ENCODE measurements at places on chromosomes 2 and 18.

GRCh38 chr2:197878792-197879191 lies 74.4 kb downstream of the PLCL1 start:
- no peak for DNase-seq

- no peak for DNase-seq
Observed at GRCh38 chr2:29650631-29651097, 270.7 kb downstream of the ALK start.

GRCh38 chr2:185347445-185347844 lies 391.2 kb upstream of the FSIP2 start:
- no peak for DNase-seq

DNA sequence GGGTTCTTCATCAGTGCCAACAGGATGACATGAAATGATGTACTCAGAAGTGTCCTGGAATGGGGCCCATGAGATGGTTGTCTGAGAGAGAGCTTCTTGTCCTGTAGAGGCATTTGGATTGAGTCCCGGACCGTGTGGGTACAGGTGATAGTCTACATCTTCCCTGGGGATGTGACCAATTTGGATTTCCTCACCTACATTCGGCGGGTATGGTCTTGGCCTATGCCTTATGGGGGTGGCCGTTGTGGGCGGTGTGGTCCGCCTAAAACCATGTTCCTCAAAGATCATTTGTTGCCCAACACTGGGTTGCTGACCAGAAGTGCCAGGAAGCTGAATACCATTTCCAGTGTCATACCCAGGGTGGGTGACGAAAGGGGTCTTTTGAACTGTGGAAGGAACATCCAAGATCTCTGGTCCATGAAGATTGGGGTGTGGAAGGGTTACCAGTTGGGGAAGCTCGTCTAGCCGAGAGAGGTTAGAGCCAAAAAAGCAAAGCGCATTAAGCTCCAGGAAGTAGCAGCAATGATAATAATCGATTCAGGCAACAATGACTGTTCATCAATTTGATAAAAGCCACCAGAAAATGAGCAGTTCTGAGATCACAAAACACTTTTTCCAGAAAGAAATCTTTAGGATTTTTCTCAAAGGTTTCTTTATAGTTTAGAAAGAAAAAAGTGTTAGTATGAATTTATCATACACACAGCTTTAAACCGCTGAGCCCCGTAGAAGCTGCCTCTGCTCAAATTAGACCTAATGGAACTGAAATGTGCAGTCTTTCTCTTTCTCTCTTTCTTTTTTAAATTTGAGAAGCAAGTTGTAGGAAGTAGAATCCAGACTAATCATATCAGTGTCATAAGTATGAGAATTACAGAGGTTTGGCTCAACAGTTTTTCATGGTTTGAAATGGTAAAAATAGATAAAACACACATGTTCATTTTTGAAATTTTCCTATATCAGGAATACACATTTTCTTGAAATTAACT lies 60.3 kb downstream of the ATIC start:
- no peak for DNase-seq

- DNase-seq: no peak
Observed at GRCh38 chr2:72778410-72778809, 47.4 kb downstream of the EXOC6B start.
